ENCODE measurements at places on chromosomes 6 and 20. TPM values are rescaled to one million over a fixed set of nuclear protein-coding genes. Genes with fewer than 3 reads are reported as not detected.

- DNase-seq, result no peak
Observed at GRCh38 chr6:2203264-2203663, 42.1 kb downstream of the GMDS start.

DNA sequence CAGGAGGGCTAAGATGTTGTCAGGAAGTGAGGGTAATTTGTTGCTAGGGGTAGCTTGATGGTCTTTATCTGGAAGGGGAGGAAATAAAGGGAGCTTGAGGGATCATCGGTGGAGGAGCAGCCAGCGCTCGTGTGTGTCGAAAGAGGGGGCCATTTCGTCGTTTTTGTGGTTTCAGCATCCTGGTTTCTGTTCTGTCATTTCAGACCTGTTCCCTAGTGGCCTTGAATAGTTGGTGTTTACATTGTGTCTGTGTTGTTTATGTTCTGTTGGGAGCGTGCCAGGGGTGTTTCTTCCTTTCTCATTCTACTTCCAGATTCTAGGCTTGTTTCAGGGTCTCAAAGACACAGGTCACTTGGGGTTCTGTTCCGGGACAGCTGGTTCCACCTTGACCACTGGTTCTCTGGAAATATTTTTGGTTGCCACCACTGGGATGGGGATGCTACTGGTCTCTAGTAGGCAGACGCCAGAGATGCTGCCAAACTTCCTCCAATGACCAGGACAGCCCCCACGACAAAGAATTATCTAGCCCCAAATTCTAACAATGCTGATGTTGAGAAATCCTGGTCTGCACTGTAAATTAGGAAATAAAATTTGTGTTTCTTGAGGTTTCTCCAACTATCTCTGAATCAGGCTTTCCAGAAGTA lies 113.9 kb upstream of the NAA20 start:
- DNase-seq, result peak; percentile 40

DNA sequence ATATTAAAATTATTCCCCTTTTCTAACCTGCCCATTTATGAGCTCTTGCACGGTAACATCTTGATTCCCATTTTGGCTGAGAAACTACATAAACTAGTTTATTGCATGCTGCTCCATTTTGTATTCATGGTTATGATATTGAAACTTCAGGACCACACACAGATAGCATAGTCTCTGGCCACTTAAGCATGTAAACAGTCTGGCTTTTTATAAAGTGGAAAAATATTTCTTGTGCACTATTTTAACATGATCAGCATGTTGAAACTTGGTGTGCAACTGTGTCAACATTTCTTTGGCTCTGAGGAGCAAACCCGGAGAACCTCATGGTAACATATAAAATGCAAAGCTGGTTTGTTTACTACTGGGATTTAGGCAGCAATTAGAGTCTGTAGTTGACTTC lies 70.7 kb downstream of the SLX4IP start:
- peak; percentile 73 for DNase-seq

GRCh38 chr6:37170273-37171200 lies 585 bp downstream of the PIM1 start:
- no peak for DNase-seq

DNA sequence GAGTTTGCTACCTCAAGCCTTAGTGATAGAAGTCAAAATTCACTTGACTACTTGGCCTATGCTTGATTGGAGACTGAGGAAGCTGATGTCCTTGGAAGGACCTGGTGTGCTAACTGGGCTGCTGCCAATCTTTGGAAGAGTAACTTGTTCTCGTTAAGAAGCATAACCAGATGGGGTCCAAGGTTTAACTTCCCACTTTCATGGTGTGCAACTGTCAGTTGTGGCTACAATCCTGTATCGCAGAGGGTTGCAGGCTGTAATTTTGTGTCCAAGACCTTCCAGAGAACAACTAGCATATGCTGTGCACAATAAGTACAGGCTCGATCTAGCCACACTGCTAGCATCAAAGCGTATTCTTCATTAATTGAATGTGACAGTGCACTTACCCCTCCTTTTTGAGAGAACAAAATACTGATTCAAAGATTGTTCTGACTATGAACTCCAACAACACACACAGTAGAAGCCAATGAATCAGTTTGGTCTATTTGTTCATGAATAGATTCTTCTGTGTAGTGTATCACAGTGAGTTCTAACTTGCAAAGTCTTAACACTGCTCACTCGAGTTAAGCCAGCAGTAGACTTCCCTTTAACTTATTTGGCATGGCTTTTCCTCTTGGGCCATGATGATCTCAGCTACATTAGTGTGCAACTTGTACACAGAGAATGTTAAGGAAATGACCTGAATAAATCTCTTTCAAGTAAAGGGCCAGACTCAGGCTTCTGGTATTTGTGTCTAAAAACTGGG lies 15.8 kb upstream of the PLCB1 start:
- DNase-seq, result peak; percentile 54

DNA sequence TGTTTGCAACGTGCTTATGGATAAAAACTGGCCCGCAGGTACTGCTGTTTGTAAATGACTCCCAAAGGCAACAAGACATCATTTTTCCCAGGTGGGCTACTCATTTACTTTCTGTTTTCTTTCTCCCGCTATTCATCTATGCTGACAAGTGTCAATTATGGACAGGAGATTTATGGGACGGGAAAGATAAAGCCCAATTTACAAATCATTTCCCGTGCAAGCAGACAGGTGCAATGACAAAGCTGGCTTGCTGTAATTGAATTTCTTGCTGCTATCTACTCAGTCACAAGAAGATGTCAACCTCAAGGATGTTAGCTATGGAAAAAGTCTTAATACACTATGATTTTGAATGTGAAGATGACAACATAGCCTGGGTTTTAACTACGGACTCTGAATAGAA lies 125.5 kb downstream of the EPHA7 start:
- no peak for DNase-seq

DNA sequence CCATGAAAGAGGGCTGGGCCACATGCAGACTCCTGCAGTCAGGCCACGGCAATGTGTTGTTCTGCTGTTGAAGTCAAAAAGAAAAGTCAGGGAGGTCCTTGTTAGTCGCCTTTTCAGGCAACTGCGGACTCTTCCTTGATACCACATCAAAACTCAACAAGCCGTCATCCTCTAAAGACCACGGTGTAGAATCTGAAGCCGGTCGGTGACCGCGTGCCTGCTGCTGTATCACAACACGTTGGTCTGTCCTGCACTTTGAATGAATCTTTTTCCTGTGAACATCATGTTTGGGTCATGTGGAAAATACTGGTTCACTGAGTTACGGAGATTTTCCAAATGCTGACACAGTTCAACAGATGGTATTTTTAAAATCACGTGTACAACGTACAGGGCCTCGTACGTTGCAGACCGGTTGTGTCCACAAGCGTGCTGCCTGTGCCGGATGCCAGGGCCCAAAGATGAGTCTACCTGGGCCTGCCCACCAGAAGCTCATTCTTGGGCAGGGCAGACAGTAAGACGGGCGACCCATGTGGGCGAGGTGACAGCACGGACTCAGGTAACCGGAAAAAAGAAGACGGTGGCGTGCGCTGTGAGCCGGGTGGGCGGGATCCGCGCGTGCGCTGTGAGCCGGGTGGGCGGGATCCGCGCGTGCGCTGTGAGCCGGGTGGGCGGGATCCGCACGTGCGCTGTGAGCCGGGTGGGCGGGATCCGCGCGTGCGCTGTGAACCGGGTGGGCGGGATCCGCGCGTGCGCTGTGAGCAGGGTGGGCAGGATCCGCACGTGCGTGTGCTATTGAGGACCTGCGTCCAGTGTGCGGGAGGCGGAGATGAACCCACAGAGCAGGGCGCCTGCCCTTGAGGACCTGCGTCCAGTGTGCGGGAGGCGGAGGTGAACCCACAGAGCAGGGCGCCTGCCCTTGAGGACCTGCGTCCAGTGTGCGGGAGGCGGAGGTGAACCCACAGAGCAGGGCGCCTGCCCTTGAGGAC lies 114.5 kb downstream of the FAM120B start:
- no peak for DNase-seq

DNA sequence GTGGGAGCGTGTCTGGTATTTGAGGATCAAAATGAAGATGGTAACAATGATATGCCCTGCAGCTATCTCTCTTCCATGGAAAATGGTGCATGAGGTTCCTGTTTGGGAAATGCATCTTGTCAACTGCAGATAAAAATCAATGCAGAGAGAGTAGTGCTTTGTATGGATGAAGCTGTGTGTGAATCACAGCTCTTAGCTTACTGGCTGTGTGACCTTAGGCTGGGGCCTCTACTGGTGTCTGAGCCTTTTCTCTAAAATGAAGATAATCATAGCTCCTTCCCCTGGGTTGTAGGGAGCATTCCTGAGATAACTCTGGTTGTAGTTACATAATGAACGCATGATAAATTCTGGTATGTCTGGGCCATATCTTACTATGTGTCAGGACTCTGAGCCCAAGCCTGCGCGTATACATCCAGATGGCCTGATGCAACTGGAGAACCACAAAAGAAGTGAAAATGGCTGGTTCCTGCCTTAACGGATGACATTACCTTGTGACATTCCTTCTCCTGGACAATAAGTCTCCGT lies 19.6 kb downstream of the ANGPT4 start:
- DNase-seq, result no peak

- DNase-seq, result no peak
Observed at GRCh38 chr6:55734256-55734655, 141.1 kb downstream of the BMP5 start.

GRCh38 chr20:5127204-5127858 lies 523 bp downstream of the CDS2 start:
- no peak for DNase-seq

DNA sequence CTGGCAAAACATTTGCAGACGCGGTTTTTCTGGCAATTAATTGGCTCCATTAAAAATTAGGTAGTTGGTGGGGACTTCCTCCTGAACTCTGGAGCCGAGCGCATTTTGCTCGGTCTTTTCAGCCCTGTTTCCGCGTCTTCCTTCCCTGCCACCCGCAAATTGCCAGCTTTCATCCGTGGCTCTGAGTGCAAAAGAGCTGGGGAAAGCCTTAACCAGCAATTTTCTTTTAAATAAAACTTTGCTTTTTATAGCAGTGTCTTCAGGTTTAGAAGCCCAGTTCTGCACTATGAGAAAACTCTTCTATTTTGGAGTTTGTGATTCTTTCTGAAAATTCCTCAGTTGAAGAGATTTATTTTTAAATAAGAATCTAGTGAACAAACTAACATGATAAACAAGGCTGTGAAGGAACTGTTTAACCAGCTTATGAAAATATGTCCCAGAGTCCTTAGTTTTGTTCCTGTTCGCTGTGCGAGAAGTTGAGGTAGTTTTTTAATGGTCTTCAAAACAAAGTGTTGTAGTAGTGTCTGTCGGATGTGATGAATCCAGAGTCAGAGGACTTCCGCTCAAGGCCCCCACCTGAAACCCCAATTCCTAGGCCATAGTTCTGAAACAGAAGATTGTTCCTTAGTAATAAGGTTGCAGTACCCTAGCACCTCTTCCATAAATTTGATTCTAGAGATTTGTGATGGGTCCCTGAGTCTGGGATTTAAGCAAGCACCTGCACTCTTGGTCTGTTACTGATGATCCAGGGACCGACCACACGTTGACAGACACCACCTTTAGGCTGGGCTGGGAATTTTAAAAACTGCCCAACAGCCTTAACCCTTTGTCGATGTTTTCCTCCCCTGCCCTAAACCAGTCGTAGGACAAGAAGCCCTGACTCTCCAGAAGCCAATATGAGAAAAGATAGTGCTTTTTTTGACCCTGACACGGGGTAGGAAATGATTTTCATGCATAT lies 950 bp downstream of the KCTD20 start:
- DNase-seq, result peak; percentile 44

DNA sequence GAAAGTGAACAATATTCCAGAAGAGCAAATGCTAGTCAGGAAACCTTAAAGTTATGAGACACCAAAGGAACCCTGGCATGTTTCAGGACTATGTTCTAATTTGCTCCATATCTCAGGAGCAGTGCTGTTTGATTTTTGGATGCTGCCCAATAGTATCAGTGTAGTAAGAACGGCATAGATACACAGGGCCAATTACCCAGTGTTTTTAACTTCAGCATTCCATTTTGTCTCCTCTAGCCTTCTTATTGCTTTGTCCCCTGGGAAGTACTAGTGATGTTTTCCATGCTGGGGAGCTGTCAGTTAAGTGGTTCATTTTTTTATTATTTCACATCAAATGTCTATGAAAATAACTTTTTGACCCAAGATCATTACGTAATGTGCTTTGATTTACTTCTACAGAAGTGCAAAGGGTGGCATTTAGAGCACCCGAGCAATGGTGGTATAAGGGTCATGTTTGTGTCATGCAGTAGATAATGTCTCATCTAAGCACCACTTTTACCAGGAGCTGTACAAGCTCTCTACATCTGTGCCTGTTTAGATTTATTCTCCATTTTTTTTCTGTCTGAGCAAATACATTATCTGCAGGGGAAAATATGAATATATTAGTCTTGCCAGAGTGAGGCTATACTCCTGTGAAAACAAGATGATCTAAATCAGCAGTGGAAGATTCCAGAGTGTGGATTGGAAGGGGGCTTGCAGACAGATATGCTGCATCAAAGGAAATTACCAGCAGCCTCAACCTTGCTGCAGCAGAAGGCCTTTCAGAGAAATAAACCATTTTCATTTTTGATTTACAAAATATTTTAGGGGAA lies 198.8 kb upstream of the OPRM1 start:
- DNase-seq, result peak; percentile 53

DNA sequence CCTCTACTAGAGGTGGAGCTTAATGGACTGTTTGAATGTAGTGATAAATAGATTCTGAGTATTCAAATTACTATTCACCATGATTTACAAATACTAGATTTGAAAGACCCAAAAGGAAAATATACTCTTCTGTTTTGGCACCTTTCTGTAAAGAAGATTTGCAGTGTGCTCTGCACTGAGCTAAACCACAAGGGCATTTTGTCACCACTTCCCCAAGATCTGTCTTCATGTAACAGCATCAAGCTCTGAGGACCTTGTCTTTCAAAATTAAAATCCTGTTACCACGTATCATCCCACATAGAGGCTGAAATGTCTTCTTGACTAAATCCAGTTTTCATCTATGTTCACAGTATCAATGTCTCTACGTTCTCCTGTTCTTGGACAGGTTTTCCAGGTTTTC lies 3.3 kb upstream of the PGK2 start:
- no peak for DNase-seq

DNA sequence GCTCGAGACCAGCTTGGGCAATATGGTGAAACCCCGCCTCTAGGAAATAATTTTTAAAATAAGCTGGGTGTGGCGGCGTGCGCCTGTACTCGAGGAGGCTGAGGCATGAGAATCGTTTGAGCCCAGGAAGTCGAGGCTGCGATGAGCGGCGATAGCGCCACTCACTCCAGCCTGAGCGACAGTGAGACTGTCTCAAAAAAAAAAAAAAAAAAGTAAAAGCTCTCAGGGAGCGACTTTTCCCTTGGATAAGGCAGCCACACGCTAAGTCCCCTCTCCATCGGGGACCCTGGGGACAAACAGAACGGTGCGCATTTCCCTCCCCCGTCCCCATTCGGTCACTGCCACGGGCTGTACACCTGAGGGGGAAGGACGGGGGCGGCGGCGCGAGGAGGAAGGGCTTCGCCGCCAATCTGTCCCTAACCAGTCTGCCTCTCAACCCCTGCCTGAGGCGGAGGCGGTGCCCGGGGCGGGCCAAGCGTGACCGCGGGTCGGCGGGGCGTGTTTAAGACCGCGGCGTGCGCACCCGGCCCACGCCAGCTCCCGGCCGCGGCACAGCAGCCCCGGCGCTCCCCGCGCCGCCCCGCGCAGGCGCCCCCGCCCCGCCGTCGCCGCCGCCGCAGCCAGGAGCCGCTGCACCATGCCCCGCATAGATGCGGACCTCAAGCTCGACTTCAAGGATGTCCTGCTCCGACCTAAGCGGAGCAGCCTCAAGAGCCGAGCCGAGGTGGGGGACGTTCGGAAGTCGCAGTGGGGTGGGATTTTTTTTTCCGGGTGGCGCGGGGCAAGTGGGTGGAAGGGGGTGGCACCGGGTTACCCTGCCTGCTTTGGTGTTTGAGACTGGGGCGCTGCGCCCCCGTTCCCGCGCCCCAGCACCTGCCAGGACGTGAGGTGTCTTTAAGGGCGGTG lies at the start of gene GMPR:
TSS of gene GMPR (plus strand) at position 531 of the 906 bp plus-strand sequence. CDS start at position 638, 107 bp downstream.
- DNase-seq, result peak; percentile 70

Gene CRISP2
- not detected for polyA plus RNA-seq

Gene PSORS1C1
- 0.32 TPM for polyA plus RNA-seq

Gene PDYN
- not detected for polyA plus RNA-seq

Gene IL17A
- not detected for polyA plus RNA-seq

Measured in muscle of back (tissue), 13 donors.